GM12878 (cell line): ENCODE measurements at places on chromosomes 7 and 10.

DNA sequence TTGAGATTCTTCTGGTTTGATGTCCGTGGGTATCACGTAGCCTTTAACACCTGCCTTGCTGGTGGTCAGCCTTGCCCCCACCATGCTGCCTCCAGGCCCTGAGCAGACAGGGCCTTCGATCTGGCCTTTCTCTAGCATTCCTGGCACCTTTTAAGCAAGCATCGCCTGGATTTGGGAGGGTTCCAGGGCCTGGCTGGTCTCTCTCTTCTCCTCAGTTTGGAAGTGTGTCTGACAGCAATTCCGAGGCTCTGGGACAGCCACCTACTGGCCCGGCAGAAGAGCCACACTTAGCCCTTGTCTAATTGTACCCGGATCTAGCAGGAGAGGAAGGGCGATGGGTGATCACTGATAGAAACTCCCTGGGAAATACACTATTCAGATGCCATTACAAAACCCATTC is 441.3 kb upstream of the MKI67 start:
- DNase-seq: no peak

DNA sequence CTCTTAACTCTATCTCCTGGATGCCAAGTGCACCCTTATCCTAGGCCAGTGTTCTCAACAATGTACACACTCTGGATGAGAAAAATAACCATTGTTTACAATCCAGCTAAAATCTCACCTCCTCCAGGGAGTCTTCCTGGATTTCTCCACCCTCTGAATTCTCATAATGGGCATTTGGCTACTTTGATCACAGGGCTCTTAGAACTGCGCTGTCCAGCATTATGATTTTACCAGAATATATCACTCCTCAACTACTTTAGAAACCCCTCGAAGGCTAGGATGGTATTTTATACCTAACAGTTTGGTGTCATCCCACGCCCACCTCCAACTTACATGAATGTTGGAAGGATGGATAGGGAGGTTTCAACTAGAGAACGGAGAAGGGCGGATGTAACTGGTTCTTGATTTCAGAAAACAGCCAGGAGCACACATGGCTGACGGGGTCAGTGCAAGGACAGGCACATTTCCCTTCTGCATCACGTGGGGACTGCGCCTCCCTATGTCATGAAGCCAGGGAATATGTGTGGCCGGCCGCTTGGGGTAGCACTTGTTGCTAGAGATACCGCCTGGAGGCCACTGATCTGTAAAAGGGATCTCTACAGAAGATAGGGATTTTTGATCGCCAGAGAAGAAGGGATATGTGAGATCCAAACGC is 1.2 kb upstream of the ATP6V0E2 start:
- DNase-seq: no peak

GRCh38 chr10:43067391-43068135 is 9.3 kb upstream of the RET start:
- DNase-seq: no peak

DNA sequence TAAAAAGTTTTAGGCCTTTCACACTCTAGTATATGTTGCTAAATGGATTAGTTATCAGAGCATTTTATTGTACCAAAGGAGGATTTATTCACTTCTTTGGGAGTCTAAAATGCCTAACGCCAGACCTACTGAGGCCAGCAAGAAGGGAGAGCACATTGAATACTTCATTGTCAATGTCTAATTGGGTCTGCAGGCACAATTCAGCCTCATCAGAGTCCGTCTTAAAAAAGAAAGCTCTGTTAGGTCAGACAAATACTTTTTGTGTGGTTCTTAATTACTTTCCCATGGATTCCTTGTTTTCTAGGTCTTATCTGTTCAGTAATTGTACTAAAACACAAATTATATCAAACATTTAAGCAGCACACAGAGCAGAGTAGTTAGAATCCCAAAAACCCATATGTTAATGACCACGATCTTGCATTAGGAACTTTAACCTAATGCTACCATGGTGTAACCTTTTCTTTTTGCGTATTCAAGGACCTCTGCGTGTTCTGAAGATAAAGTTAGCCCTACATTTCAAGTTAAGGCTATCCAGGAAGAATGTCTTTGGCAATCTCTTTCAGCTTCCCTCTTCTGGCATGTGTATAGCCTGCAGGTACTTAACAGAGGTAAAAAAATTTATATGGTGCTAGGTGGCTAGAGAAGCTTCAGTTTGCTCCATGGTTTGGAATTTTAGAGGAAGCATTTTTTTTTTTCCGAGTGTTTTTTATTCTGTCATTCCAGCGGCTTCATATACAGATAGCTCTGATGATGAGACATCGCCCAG is 45.7 kb upstream of the STRIP2 start:
- DNase-seq: no peak

- DNase-seq: no peak
Observed at GRCh38 chr7:45999541-45999940, 78.5 kb upstream of the IGFBP3 start.

GRCh38 chr10:78868048-78868447 is 200.7 kb upstream of the ZMIZ1 start:
- no peak for DNase-seq

DNA sequence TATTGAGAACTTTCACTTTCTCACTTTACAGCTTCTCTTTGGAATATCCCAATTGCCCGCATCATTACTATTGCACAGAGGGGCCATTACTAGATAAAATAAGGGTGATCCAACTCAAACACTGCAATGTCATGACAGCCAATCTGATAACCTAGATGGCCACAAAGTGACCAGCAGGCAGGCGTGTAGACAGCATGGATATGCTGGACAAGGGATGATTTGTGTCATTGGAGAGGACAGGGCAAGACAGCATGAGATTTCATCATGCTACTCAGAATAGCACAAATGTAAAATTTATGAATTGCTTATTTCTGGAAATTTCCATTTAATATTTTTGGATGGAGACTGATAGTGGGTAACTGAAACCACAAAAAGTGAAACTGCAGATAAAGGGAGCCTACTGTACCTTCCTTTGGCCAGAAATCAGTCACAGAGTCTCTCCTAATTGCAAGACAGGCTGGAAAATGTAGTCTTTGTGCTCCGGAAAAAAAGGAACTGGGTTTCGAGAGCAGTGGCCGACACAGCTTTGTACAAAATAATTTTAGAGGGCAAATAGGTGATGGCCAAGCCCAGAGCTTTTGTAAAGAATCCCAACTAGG is 6.1 kb upstream of the GSDME start:
- DNase-seq: no peak

DNA sequence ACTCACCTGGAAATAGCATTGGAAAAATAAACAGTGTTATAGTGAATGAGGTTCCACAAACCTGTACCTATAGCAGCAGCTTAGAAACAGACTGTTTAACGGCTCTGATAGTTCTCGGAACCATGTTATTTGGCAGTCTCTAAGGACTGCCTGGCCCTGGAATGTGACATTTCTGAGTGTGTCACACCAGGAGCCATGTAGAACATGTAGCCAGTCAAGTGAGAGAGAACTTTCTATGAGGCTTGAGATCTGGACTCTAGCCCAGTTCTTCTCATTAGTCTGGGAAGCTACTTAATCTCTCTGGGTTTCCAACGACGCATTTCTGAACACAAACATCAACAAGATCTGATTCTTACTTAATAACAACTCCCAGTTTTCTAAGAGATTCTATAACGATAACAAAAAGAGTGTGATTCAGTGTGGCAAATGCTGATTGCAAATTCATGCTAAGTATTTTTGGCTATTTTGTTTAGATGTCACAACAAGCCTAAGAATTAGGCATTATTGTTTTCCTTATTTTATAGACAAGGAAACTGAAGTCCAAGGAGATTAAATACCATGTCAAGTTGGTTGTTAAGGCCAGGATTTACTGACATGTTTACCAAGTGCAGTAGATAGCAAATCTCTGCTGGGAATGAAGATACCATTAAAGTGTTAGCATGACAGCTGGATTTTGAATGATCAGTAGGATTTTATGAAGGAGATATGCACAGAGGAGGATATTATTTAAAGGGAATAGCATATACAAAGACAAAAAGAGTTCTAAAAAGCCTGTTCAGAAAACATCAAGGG is 47.2 kb downstream of the APBB1IP start:
- no peak for DNase-seq

- no peak for DNase-seq
Observed at GRCh38 chr10:118590334-118590733, 5.1 kb downstream of the PRLHR start.

- DNase-seq: no peak
Observed at GRCh38 chr10:89237849-89238248, 13.7 kb downstream of the LIPA start.

DNA sequence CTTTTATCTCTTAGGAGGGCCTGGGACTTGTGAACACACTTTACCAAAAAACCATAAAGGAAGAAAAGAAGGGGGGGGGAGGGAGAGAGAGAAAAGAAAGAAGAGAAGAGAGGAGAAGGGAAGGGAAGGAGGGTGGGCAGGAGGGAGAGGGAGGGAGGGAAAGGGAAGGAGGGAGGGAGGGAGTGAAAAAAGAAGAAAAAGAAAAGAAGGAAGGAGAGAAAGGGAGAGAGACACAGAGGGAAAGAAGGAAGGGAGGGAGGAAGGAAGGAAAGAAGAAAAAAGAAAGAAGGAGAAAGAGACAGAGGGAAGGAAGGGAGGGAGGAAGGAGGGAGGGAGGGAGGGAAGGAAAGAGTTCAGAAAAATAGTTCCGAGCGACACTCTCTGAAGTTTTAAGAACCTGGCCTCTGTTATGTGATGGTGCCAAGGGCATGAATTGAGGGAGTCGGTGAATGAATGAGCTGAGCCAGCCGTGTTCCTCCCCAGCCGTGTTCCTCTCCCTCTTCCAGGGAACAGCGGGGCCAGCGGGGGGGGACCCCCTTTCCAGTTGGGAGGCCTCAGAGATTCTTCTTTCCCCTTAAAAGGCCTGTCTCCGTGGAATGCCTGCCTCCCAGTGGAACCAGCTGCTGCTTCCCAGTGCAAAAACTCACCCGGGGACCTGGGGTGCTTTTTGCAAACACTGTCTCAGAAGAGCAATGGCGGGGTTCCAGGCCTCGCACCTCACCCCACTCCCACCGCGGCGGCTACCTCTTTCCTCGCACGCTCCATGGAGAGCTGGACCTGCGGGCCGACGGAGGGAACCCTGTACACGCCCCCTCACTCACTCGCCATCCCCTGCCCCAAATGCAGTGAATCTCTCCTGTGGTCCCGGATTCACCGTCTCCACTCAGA is 84.1 kb downstream of the FOXL3 start:
- DNase-seq: no peak

DNA sequence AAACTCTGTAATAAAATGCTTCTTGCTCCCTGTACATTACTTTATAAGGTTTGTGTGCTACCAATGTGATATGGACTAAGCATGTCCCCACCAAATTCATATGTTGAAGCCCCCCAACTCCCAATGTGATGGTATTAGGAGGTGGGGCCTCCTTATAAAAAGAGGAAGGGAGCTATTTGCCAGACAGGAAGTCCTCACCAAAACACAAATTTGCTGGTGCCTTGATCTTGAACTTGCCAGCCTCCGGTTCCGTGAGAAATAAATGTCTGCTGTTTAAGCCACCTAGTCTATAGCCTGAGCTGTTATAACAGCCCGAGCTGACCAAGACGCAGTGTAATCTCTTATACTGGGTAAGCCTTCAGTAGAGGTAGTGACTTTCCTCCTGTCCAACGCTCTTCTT is 114.5 kb downstream of the INHBA start:
- DNase-seq: no peak

GRCh38 chr7:87038993-87039690 is 20.3 kb downstream of the ELAPOR2 start:
- DNase-seq: no peak

DNA sequence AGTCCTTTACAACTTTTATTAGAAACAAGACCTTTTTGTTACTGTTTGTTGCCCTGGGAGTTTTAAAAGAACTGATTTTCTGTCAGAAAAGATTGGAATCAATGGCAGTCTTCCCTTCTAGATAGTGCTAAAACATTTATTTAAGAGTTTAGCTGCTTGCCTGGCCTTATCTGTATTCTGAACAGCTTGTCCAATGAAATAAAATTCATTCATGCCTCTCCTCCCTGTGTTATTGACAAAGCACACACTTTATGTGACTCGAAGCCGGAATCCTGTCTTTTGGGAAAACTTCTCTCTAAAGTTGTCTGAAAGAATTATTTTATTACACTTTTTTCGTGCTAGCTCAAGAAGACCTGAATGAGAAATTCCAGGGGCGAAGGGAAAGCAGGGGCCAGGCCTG is 992.5 kb downstream of the TYW1 start:
- no peak for DNase-seq

DNA sequence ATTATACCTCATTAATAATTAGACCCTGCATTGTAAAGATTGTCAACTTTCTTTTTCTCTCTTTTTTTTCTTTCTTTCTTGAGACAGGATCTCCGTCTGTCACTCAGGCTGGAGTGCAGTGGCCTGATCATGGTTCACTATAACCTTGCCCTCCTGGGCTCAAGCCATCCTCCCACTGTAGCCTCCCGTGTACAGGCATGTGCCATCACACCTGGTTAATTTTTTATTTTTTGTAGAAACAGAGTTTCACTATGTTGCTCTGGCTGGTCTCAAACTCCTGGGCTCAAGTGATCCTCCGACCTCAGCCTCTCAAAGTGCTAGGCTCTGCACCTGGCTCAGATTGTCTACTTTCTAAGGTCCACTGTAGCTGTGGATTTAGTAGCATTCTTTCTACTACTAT is 50.7 kb downstream of the MDFIC start:
- no peak for DNase-seq

- no peak for DNase-seq
Observed at GRCh38 chr7:79930604-79931003, 204.0 kb upstream of the GNAI1 start.

DNA sequence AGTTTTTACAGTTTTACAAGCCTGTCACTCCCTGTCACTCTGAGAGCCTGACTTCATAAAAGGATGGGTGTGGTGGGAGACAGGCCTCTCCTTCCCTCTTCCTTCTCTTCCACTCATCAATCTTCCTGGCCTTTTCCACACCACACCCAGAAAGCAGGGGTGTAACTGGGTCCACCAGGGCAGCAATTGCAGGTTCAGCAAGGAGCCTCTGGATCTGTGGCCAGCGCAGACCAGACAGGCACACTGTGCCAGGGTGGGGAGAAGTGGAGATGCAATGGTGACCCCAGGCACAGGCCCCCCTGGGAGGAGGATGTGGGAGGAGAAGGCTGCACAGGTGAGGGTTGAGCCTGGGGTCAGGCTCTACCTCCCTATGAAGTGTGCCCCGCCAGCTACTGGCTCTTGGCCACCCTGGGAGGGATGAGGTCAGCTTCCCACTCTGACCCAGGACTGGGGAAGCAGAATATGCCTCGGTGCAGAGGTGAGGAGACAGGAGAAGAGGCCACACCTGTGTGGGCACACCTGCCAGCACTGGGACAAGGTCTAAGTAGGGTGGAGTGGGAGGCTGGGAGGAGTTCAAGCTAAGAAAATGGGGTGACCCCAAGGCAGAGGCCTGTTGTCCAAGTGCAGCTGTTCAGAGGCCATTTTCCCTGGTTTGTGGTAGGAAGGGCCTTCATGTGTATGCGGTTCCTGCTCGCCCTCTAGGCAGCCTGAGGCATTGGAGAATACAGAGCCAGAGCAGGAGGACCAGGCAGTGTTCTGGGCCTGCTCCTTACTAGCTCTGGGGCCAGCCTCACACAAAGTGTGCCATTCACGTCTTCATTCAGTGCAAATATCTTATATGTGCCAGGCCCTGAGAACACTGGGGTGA is 20.2 kb upstream of the TMEM72 start:
- DNase-seq: no peak

GRCh38 chr10:96038476-96039387 is 4.7 kb upstream of the CCNJ start:
- no peak for DNase-seq
